ENCODE measurements at places on chromosomes 16 and 17.

GRCh38 chr16:88591577-88592021 lies 21.4 kb downstream of the ZC3H18 start:
- peak; percentile 10 for DNase-seq

DNA sequence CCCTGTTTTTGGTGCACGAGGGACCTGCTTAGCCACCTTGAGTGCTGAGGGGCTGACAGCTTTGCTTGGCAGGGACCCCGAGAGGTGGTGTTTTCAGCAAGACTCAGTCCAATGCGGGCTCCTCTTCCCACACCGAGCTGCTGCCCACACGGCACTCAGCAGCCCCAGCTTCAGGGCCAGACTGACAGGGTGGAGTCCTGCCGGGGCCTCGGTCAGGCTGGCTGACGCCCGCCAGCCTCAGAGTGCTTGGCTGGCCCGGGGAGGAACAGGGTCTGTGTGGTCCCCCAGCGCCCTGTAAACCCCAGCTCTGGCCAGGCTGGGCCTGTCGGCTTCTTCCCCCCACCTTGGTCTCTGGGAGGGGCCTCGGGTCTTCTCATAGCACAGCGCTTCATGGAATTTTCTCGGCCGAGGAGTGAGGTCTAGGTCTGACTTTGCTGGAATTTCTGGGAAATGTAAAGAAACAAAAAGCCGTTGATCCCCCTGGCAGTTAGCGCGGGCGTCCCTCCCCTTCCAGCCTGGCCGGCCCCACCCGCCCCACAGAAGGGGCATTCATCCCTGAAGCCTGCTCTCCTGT lies 2.6 kb downstream of the SOX8 start:
- DNase-seq: no peak

DNA sequence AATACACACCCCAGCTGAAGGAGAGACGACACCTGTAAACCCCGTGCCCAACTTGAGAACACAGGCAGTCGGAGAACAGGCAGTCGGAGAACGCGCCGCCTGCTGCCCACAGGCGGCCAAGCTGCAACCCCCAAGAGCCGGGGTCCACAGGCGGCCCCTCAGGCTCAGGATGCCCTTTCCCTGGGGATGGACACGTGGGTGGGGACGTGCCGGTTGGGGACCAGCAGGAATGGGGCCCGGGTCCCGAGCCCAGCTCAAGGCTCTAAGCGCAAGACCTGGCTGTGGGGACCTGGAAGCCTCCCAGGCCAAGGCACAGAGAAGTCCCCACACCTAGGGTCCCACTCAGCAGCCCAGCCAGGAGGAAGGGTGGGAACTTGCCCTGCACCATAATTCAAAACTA lies 79.5 kb upstream of the GNG13 start:
- no peak for DNase-seq

GRCh38 chr17:18033442-18034099 lies 5.4 kb downstream of the ATPAF2 start:
- DNase-seq: no peak

- DNase-seq: no peak
These were observed 65.9 kb downstream of the CCT6B start for GRCh38 chr17:34895383-34895782.

DNA sequence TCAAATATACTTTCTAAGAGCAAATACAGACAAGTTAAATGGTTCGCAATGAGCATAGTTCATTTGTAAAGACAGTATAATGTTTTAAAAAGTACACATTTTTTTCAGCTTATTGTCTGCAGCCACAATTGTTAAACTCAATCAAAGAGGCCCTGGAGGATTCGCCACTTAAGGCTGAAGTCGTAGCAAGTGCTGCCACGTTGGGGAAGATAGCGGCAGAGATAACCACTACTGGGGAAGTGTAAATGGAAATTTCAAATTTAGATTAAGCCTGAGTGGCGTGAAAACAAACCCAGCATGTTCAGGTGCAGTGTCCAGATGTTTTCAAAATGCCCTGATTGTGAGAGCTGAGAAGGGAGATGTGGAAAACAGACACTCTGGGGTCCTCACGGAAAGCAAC lies 8.4 kb downstream of the PMP22 start:
- no peak for DNase-seq

DNA sequence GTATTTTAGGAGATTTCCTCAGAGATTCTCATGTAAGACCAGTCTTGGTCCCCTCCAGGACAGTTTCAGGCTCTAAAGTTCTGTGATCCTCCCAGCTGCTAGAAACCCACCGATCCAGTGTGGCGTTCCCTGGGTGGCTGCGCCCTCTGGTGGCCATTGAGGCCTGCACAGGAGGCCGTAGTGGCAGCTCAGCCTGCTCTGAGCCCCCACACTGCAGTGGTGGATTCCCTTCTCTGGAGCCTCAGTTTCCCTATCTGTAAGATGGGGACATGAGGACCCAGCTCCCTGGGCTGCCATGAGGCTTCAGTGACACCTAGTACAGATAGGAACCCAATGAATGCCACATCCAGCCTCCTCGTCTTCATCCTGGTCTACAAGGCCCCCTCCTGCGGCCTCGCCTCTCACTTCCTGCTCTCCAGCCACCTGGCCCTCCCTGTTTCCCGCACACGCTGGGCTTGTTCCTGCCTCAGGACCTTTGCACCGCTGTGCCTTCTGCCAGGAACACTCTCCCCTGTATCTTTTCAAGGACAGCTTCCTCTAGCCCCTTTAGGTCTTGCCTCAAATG lies 16.5 kb downstream of the CCDC102A start:
- DNase-seq: peak; percentile 70

DNA sequence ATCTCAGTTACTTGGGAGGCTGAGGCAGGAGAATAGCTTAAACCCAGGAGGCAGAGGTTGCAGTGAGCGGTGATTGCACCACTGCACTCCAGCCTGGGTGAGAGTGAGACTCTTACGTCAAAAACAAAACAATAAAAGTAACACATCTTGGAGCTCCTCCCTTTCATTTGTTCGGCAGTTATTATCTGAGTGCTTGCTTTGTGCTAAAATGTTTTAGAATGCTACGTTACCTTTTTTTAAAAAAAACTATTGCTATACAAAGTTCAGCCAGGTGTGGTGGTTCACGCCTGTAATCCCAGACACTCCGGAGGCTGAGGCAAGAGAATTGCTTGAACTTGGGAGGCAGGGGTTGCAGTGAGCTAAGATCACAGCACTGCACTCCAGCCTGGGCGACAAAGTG lies 15.8 kb downstream of the IST1 start:
- no peak for DNase-seq

DNA sequence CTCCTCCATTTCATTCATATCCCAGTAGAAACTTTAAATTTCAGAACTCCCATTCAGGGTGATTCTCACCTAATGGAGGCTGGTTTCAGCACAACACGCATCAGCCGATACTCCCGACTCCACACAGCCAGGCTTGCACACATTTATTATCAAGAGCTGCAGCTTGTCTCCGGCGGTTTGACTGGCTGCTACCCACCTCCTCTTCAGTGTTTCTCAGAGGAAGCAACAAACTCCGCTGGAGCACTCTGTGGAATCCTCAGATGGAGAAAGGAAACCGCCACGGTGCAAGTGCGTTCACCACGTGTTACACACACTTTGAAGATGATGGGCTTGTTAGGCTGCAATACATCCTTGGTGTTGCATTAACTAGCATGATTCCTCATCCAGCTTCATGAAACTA lies 39.7 kb upstream of the NUDT7 start:
- DNase-seq: no peak

- DNase-seq: no peak
These were observed 168.0 kb upstream of the RPH3AL start for GRCh38 chr17:520447-521182.

DNA sequence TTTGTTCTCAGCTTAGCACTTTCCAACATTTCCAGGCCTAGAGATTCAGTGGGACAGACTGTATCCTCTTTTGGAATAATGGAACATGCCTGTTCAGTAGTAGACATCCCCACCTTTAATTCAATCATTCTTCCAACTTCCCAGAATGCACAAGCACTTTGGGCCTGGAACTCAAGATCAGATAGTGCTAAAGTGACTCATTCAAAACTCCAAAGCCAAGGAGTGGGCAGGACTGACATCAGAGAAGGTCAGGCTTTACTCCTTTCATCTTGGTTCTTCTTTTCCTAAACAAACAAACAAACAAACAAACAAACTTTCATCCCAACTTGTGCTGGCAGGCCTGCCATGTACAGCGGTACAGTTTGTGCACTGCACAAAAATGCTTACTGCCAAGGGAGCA lies 172.0 kb downstream of the AXIN2 start:
- no peak for DNase-seq

GRCh38 chr17:21573961-21574610 lies 118.2 kb upstream of the KCNJ18 start:
- no peak for DNase-seq

DNA sequence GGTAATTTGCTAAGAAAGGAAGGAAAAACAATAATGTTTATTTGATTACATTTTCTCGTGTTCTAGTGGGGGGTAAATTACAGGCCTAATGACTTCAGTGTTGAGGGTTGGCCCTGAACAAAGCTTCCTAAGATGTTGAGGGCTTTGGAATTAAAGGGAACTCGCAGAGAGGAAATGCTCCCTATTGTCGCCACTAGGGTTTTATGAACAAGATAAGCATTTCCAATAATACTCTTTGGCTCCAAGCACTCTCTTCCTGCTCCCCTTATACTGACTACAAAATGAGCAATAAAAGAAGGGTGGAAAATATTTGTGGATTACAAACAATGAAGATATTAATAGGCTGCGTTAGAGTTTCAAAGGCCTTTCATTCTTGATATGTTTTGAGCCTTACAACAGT lies 363.6 kb downstream of the HS3ST3B1 start:
- no peak for DNase-seq

DNA sequence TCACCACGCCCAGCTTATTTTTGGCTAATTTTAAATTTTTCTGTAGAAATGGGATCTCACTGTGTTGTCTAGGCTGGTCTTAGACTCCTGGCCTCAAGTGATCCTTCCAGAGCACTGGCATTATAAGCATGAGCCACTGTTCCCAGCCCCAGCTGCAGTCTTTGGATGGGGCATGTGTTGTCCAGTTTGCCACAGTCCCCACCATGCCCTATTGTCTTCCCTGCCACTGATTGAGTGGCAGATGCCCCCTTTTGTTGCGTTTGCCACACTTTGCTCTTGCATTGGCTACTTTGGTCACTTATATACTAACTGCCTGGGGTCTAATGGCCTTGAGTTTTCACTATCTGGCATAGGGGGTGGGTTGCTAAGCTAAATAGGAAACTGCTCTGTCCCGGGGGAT lies 60.8 kb downstream of the ABCC1 start:
- no peak for DNase-seq

DNA sequence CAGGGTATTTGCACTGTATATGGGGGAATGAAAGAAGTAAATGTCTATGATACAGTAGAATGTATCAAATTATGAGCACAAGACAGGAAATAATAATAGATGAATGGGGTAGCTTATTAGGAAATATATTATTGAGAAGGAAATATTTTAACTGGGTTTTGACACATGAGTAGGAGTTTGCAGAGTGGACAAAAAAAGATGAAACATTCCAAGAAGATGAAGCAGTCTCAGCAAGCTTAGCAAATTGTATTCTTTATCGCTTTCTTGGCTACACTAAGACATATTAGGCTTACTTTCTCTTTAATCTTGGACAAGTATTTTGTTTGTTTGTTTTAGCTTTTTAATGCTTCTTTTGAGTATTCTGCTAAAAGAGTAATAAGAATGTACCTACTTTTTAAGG lies 1.3 kb upstream of the KRTAP4-9 start:
- no peak for DNase-seq

DNA sequence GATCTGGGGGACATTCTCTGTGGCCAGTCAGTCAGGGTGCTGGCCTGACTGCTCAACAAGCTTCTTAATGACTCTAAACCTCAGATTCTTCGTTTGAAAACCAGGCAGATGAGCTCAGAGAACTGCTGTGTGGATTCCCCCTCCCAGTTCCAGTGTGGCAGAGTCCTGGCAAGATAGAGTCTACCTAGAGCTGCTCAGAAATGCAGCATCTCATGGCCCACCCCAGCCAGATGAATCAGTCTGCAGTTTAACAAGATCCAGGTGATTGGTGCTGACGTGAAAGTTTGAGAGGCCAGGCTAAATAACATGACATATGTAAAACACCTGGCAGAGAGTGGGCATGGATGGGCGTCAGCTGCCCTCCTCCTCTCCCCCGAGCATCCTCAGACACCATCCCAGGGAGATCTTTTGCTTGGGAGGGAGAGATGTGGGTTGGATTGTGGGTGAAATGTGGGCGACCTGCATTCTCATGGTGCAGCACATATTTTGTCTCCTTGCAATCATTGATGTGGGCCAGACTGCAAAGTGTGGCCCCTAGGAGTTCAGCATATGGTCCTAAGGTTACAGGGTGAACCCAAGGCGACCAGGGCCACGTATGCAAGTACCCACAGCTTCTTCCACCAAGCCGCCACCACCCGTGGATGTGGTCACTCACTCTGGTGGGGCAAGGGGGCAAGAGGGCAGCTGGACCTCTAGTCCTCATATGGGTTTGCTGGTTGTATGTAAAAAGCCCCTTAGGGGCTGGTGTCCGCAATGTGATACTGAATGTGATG lies 19.5 kb downstream of the SOCS3 start:
- no peak for DNase-seq

- DNase-seq: no peak
These were observed 8.2 kb downstream of the FAM20A start for GRCh38 chr17:68592682-68593641.

- no peak for DNase-seq
These were observed 163.8 kb downstream of the GSG1L start for GRCh38 chr16:27899736-27900135.

GRCh38 chr16:3021449-3022207 lies 1.5 kb downstream of the TNFRSF12A start:
- DNase-seq: peak; percentile 64
